ENCODE measurements at places on chromosomes 3 and 15.

DNA sequence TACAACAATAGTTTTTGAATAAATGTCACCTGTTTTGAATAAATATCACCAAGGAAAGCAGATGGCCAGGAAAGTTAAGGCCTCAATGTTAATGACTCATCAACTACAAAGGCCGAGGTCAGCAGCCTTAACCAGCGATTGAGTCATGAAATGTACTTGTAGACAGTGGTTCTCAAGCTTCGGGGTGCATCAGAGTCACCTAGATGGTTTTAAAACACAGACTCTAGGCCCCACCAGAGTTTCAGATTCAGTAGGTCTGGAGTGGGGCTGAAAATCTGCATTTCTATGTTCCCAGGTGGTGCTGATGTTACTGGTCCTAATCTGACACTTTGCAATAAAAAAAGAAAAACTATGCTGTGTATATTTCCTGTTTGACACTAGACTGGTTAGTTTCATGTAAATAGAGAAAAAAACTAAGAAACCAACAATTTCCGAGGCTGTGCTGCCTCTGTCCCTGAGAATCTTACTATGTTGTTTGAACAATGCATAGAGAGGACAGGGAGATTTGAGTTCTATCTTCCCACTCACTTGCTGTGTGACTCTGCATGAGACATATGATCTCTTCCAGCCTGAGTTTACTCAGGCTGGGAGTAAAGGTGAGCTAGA lies 9.8 kb downstream of the RAB27A start:
- no peak for DNase-seq

GRCh38 chr3:76310667-76311066 lies 525.3 kb upstream of the ZNF717 start:
- DNase-seq, result no peak

GRCh38 chr3:105759442-105760078 lies 109.3 kb downstream of the CBLB start:
- no peak for DNase-seq

DNA sequence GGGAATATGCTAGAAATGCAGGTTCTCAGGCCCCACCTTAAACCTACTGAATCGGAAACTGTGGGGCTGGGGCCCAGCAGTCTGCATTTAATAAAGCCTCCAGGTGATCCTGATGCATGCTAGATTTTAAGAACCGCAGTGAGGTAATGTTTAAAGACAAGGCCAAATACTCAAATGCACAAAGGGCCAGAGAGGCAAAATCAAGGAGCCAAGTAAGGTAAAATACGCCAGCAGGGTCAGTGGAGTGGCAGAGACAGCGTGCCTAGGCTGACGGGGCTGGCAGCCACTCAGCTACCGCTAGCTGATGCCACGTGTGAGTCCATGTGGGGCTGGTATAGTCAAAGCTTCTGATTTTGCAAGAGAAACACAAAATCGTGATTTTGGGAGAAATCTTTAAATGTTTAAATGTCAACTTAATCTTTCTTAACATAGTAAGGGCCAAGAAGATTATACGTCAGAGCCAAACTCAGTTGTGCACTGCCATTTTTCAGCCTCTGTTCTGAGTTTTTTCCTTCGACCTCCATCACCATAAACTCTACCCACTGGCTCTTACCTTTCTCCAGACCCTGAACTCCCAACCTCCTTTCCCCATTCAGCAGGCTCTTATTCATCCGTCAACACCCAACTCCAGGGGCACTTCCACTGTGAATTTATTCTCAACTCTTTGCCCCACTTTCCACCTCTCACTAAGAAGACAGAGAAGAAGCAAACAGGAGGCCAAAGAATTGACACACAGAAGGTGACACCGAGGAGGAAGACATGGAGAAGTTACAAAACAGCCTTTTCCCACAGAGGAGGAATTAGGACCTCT lies 136.6 kb upstream of the RAD18 start:
- no peak for DNase-seq

GRCh38 chr3:180142041-180142440 lies 105.3 kb upstream of the PEX5L start:
- no peak for DNase-seq

DNA sequence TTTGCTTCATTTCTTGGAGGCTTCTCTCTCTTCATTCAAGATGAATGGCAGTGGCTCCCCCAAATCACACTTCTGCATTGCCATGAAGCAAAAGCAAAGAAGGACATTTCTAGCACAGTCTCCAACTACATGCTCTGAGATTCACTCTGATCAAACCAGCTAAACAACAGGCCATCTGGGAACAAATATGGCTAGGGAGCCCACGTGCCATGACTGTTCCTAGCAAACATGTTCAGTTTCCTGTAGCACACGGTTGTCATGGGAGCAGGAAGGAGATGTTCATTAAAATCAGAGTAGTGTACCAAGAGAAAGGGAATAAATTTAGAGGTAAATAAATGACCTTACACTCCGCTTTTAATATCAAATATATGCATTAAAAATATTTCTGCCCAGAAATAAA lies 327.3 kb downstream of the GBE1 start:
- DNase-seq, result no peak

DNA sequence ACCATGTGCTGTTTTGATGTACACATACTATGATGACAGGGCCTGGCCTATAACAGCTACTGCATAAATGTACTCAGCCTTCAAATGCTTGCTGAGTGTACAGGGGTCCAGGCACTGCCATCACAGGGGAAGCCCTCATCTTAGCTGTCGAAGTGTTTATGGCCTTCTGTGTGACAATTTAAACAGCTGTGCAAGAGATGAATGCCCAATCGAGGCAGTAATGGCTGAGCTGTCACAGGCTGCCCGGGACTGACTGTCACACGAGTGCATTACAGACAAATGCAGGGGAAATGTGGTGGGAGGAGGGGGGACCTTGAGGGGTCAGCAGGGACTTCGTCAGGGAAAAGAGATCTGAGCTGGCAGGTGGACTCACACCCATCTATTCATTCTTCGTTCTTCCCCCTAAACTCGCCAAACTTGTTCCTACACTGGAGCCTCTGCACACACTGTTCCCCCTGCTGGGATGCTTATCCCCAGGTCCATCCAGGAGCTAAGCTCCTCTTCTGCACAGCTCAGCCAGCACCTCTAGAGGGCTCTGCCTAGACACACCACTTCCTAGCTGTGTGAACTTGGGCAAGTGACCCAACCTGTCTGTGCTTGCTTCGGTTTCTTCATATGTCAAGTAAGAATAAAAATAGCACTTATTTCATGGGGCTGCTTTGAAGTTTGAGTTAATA lies 156.2 kb upstream of the IQSEC1 start:
- DNase-seq, result no peak

GRCh38 chr3:13947912-13948311 lies 68.0 kb upstream of the WNT7A start:
- no peak for DNase-seq

DNA sequence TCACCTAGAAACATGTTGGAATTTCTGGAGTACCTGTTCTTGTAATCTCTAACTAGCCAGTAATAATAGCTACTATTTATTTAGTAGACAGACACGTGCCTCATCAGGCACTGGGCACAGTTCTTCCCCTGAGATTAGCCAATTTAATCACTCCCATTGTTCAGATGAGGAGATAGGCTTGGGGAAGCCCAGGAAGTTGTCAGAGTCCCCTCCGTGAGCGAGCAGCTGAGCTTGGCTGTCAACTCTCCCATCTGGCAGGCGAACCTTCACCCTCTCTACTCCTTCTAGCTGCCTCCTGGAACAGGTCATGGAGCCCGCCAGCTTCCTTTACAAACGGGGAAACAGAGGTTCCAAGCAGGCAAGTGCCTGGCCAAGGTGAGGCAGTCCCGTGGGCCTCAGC lies 31.1 kb upstream of the FGD5 start:
- no peak for DNase-seq

DNA sequence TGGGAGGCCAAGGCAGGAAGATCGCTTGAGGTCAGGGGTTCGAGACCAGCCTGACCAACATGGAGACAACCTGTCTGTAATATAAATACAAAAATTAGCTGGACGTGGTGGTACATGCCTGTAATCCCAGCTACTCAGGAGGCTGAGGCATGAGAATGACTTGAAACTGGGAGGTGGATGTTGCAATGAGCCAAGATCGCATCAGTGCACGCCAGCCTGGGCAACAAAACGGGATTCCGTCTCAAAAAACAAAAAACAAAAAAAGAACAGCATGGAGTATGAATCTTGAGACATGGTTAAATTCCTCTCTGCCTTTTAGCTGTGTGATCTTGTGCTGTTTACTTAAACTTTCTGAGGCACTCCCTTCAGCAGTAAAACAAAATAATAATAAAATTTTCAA lies 244.9 kb downstream of the FGF12 start:
- DNase-seq, result no peak

DNA sequence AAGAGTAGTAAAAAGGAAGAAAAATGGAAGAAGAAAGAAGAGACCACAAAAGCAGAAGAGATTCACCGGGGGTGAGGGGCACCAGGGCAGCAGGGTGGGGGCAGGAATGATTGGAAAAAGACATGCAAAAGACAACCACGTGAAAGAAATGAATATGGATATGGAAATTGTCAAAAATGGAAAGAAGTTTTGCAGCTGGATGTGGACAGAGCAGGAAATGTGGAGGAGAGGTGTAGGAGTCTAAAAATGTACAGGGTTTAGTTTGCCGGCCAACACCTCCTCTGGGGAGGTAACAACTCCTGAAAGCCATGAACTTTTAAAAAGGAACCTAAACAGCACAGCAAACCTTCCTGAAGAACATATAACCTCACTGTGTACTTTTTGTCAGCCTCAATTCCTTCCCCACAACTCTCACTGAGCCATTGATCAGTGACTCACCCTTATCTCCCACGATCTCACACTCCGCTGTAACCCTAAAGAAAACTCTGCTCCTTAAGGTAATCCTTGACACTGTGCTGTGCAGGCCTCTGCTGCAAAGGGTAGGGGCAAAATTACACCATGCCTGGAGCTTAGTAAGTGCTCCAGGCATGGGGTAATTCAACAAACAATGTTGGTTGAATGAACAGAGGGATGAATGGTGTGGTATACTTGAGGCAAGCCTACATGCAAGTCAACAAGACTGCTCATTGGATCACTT lies 100.2 kb upstream of the BOC start:
- DNase-seq, result no peak

- no peak for DNase-seq
These were observed 440 bp downstream of the PRTG start for GRCh38 chr15:55742498-55742926.

DNA sequence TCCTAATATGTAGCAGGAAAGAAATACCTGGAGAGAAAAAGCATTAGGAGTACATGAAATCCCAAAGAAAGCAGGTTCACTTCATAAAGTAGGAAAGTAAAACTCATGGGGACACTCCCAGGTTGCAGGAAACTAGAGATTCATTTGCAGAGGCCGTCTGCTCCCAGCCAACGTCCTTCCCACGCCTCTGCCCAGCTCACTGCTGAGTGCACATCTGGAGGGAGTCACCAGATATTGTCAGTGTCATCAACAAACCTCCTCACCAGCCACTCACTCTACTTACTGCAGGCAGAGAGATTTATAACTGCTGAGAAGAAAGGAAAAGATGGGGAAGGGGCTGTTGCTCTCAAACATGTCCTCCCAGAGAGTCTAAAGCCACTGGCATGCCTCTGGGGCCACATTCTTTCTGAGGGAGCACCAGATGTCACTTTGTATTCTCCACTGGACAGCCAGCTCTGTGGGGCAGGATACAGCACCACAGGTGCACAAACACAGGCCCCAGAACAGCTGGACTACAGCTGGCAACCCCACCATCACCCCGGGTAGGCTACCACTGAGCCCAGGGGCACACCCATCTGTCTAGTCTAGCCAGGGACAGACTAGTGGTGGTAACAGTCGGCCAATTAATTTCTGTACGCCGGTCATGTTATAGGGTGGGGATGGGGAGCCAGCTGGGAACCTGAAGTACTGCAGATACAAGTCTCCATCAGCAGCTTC lies 64.5 kb downstream of the NPTN start:
- no peak for DNase-seq
